ENCODE measurements at places on chromosomes 2 and 18.

DNA sequence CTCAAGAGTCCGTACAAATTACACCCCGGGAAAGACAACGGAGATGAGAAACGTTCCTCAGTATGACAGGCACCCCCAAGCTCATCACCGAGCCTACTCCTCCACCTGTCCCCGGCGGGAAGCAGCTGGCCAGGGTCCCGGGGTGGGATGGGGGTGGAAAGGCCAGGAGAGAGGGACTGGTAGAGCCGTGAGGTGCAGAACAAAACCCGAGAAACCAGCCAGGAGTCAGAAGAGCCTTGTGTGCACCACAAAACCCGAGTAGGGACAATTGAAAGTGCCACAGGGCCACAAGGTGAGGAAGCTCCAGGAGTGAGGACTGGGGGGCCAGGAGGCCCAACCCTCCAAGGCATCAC lies 75.5 kb upstream of the SALL3 start:
- no peak for DNase-seq

GRCh38 chr2:1937066-1937465 lies 192.8 kb upstream of the PXDN start:
- DNase-seq: no peak

DNA sequence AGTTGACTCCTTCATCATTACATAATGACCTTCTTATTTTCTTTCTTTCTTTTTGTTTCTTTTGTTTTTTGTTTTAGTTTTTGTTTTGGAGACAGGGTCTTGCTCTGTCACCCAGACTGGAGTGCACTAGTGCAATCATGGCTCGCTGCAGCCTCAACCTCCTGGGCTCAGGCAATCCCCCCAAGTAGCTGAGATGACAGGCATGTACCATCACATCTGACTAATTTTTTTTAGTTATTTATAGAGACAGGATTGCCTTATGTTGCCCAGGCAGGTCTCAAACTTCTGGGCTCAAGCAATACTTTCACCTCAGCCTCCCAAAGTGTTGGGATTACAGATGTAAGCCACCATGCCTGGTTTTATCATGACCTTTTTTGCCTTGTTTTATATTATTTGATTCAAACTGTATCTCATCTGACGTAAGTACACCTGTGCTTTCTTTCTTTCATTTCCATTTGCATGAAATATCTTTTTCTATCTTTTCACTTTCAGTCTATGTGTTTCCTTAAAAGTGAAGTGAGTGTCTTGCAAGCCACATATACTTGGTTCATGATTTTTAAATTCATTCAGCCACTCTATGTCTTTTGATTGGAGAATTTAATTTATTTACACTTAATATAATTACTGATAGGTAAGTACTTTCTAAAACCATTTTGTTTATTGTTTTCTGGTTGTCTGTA lies 39.1 kb downstream of the SP100 start:
- DNase-seq: no peak

- no peak for DNase-seq
Observed at GRCh38 chr18:23383494-23383893, 69.6 kb upstream of the RIOK3 start.

DNA sequence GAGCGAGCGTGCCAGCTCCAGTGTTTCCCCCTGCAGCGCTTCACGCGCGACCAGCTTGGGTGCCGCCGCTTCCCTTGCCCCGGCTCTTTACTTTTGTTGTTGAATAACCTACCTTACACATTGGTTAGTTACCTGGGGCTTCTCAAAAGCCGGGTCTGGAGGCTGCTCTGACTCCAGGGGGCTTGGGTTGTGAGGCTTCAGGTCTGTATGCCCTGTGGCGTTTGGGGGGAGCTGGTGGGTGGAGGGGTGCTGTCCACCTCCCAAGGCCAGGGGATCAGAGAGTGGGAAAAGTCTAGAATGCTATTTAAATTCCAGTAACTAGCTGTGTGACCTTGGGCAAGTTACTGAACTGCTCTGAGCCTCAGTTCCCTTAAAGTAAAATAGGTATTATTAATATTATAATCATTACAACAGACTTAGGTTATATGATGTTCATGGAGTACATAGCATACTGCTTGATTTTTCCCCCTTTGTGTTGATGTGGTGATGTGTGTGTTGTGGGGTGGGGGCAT lies 770 bp downstream of the LYPD6B start:
- DNase-seq: no peak

DNA sequence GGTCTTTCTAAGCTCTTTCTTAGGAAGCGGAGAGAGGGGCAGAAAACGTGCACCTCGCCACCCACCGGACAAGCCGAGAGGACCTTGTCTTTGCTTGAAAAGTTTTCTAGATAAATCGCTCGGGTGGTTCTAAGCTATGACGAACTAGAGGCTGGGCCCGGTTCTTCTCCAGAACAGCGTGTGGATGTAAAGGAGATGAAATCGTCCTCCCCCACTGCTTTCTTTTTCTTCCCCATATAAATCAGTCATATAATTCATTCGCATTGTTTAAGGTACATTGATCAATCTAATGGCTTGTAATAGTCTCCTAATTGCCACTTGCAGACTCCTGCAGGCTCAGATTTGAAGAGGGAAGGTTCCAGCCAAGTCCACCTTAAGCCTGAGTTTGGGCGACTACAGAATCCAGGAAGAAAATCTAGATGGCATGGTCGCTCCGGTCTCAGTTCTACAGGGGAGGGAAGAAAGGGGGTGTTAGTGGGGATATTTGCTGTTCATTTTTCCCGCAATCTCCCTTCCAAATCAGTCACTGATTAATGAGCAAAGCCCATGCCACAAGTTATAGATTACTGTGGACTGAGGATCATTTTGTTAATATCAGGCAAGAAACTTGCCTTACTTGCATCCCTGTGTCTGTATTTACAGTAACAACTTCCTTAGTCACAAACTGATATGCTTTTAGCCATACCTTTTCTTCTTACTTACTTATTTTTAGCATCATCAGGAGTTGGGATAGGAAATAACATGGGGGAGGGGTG lies 5.6 kb upstream of the SP9 start:
- no peak for DNase-seq

- DNase-seq: no peak
Observed at GRCh38 chr2:181924336-181924735, 32.8 kb downstream of the ITPRID2 start.

- DNase-seq: no peak
Observed at GRCh38 chr18:65938592-65939372, 188.0 kb downstream of the CDH7 start.

GRCh38 chr18:75132098-75132870 lies 76.7 kb downstream of the PTGR3 start:
- no peak for DNase-seq

DNA sequence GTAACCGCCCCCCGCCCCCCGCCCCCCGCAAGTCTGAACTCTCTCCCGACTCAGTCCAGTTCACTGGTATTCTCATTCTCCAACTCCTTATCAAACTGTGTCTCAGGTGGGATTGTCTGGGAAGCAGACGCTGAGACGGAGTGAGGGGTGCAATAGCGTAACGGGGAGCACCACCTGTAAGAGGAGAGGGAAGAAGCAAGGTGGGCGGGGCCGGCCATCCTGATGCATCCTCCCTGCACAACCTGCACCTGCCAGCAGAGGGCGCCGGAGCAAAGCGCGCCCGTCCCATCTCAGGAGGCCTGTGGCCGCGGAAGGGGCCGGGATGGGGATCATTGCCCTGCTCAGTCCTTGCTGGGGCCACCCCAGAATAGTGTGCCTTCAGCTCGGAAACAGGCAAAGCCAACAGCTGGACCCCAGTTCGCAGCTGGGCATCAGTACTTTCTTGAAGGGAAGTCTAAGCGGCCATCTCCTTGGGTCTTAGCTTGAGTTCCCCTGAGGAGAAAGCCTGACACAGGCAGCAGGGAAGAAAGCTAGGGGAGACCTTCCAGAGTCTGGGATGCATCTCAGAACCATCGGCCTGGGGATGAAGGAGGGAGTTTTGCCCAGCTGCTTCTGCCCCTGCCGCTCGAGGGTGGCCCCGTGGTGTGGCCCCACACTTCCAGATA lies 208.0 kb downstream of the TFCP2L1 start:
- peak; percentile 58 for DNase-seq

DNA sequence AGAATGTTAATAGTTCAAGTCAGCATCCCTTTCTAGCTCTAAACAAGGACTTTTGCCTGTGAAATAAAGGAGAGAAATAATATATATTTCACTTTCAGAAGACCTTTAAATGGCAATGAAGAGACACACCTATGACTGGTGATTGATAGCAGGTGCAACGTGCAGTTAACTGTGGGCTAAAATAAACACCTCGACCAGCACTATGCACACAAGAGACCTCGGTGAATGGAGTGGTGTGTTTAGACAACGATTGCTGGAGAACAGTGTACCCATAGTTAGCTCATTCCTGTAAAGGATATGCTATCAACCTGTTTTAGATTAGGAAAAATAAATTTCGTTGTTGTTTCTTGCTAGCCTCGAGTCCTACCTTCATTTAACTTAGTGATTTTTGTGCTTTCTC lies 143.4 kb downstream of the NR4A2 start:
- no peak for DNase-seq

DNA sequence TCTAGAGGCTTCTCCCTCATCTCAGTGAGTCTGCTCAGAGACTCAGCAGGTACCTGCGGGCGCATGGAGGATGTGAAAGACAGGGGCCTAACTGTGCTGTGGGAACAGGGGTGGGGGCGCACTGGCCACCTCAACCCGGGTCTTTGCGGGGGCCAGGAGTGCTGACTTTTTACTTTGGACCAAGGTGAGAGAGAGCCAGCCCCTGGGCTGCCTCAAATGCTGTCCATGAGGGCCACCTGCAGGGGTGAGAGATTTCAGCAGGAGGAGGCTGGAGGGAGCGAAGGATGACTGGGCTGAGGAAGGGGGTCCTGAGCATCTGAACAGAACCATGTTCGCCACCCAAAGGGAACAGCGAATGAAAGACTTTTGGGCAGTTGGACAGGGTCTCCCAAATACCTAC lies 129.4 kb downstream of the TNS1 start:
- DNase-seq: no peak

DNA sequence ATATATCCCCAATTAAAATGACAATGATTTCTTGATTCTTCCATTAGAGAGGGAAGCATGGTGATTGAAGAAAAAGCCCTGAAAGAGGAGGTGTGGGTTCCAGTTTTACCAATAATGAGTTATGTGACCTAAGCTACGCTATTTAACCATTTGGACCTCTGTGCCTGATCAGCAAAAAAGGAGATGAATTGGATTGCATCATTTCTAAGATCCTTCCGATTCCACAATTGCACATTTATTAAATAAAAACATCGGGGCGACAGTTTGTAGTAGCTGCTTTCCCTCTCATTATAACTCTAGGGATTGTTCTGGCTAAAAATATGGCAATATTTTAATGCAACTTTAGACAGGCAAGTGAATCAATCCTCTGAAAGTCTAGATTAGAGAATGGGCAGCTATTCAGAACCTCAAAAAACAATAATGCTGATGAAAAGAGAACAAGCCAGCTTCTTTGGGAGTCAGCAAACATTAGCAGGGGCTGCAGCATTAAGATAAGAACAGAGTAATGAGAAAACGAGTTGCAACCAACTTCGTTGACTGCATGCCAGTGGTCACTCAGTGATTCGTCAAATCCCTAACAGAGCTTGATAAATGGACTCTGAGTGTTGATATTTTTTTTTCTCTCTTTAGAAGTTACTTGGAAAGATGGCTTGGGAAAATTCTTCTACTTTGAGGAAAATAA lies 301.2 kb downstream of the AGPS start:
- no peak for DNase-seq

GRCh38 chr2:198308368-198308767 lies 504.0 kb downstream of the PLCL1 start:
- no peak for DNase-seq

- peak; percentile 48 for DNase-seq
Observed at GRCh38 chr2:231482806-231483391, 18.6 kb upstream of the NCL start.

- no peak for DNase-seq
Observed at GRCh38 chr2:191280290-191280689, 35.1 kb downstream of the MYO1B start.

GRCh38 chr2:237670641-237671040 lies 43.3 kb downstream of the LRRFIP1 start:
- no peak for DNase-seq

DNA sequence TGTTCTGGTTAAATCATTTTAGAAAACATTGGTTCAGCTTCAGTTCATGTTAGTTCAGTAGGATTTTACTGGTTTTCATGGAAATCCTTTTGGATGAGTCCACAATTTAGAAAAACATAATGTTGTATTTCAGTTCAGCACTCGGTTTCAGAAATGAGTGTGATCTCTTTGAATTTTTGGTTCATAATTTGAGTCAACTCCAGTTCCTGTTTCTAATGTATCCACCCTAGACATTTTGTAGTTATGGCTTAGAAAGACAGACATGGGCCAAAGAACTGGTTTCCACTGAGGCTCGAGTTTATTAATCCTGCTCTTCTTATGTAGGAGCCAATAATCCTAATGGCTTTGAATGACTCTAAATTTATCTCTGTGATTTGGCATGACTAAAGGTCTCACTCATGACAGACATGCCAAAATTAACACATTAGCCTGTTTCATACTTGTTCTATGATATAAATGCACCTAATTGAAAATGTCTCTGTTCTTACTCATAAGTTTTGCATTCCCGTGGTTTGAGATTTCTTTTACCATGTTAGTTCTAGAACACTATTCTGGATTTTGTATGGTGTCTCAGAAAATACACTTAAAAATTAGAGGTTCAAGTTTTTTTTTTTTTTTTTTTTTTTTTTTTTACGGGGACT lies 82.3 kb upstream of the SPRED2 start:
- no peak for DNase-seq

- no peak for DNase-seq
Observed at GRCh38 chr2:129812071-129812470, 167.4 kb upstream of the RAB6C start.

DNA sequence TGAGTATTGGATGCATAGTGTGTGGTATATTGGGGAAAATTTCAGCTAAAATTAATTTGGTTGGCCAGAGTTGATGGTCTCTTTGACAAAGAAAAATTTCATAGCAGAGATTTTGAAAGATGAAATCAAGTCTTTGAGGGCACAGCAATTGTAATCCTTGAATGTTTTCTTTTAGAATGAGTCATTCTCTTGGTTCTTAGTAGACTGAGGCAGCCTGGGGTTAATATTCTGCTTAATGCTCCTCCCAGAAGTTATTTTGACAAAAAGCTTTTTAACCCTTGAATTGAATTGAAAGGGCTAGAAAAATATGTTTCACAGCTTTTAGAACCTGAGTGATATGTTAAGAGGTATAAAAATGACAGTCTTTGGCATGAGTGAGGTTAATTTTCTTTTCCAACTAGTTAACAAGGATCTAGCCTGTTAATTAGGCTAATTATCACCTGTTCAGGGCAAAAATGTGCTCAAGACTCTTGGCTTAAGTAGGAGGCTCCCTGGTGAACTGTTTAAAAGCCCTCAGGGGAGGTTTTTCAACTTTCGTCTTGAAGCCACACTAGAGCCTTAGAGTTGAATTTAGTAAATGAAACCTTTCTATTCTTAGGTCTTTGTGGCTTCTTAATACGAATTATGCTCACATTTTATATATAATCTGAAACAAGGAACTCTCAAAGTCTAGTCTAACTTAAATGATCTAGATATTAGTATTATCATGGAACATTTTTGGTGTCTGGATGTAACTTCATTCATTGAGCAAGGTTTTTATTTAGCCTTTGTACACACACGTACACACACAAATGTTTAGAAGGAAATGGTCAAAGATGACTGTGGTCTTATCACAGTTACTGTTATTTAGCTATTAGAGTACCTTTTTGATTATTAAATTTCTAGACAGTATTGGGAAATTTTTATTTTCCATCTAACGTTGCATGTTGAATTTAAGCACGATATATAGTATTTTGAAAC lies 272.5 kb downstream of the ZNF407 start:
- no peak for DNase-seq

All from stimulated activated CD4-positive, alpha-beta T cell treated with anti-CD3 and anti-CD28 coated beads, TNF-alpha, amount 100 ng/mL, for 1 hour (primary cell).